ENCODE measurements at places on chromosomes 5 and 9.

- DNase-seq, result no peak
These were observed 55.7 kb downstream of the SH3TC2 start for GRCh38 chr5:149007174-149007573.

GRCh38 chr5:143338658-143339366, 64.7 kb downstream of the NR3C1 start:
- DNase-seq, result no peak

- no peak for DNase-seq
These were observed 159.4 kb downstream of the SEMA6A start for GRCh38 chr5:116415182-116415581.

DNA sequence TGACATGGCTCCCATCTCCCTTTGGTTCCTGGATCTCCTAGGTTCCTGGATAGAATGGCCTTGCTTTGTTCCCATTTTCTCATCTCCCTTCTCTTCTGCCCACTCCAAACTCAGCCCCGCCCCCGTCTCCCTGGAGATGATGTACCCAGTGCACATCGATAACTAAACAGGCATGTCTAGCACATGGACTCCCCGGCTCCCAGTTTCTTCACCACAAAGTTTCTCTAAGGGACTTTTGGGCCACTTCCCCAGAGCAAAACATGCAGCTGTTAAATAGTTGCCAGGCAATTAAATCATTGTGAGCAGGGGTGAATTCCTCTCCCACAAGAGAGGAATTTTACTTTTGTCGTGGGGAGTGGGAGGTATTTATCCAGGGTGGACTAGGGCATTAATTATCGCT, 259.0 kb downstream of the GADD45G start:
- no peak for DNase-seq

- no peak for DNase-seq
These were observed 14.1 kb upstream of the OR2S2 start for GRCh38 chr9:35972093-35972492.

DNA sequence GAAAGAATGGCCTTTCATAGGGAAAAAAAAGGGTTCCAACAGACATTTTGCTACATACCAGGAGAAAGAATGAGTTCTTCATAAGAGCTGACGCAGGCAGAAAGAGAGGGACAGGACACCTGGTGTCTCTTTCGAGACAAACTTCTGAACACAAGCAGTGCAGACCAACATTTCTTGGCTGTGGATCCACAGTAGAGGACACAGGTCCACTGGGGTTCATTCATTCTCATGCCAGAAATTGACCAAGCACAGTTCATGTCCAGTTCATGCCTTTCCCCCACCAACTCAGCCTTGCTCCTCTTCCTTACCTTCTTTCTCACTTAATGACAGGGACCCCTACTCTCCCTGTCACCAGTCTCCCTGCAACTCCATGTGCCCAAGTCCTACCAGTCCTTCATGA, 137.7 kb downstream of the WDR41 start:
- no peak for DNase-seq

DNA sequence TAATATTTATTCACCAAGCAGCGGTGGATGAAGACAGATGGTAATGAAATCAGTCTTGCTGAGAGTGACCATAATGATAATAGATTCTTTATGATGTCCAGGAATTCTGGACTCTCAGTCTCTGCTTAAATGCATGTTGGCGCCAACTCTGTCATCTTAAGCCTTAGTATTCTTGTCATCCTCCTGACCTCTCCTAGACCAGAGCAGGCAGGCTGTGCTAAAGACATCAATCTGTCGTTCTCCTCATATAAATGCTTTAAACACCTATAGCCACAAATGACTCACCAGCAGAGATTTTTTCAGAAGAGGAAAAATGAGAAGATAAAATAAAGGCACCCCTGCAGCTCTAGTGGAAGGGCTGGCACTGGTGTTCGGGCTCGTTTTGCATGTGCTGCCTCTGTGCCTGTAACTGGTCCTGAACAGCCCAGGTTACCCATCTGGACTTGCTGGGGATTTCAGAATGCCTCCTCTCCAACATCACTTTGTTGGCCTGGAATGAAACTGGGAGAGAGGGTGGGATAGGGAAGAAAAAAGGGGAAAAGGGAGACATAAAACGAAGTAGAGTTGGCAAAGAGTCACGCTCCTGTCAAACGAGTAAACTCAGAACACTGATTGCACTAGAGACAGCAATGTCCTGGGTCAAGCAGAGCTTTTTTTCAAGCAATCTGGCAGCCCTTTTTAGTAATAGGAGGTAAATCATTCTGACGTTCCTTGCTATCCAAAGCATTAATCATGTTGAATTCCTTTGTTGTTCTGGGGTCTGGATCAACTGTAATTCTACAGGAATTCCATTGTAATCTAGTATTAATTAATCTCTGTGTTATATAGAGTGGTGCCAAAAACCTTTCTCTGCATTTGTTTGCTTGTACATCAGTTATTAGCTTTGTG, 195.5 kb upstream of the CLINT1 start:
- DNase-seq, result no peak

DNA sequence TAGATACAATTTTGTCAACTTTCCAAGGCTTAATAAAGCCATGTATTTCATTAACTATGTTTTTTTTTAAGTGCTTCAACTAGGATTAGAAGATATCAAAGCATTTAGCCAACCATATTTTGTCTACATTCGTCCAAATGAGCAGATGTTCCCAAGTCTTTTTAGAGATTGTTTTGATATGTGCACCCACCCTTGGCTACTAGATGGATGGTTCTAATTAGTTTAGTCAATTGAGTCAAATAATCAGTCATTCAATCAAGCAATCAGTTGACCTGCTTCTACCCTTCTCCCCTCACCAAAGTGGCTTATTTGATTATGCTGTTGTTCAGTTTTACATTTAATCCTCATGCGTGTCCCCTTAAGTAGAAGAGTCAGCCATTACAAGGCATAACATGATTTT, 319.5 kb upstream of the TNC start:
- no peak for DNase-seq

DNA sequence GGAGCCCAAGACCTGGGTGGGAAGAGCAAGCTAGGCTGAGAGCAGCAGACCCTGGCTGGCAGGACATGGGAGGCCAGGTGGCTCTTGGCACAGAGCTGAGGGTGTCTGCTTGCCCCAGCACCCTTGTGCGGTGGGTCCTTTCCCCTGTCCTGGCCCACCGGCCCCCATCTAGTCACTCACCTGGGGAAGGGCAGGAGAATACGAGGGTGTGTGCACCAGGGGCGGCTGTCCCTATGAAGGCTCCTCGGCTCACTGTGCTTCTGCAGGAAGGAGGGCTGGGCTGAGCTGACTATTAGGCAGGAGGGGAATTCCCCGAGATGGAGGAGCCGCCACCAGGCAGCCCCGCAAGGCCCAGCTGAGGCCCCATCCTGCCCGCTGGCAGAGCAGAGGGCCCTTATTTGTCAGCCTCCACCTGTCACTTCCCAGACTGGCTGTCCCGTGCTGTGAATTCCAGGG, 6.1 kb upstream of the TNIP1 start:
- peak; percentile 27 for DNase-seq

GRCh38 chr9:135275571-135276289, 188.3 kb downstream of the OLFM1 start:
- no peak for DNase-seq

DNA sequence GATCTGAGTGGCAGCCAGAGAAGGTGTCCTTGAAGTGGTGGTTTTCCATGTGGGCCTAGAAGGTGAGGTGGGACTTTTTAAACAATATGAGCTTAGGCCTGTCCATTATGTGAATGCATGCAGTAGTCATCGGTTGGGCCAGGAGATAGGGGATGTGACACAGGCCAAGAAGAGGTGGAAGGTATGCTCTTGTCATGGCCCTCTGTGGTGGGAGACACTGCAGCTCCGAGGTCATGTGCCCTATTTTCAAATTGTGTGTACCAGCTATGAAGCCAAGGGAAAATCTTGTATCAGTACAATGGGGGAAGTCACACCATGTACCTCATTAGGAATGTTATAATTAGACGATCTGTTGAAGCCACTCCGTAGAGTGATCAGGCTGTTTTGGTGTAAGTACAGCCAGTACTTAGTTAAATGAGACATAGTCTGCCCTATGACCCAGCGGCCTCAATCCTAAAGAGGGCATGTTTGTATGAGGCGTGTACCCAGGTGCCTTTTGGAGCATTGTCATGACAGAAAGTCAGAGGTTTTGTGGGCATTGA, 280.1 kb downstream of the MAST4 start:
- DNase-seq, result no peak

DNA sequence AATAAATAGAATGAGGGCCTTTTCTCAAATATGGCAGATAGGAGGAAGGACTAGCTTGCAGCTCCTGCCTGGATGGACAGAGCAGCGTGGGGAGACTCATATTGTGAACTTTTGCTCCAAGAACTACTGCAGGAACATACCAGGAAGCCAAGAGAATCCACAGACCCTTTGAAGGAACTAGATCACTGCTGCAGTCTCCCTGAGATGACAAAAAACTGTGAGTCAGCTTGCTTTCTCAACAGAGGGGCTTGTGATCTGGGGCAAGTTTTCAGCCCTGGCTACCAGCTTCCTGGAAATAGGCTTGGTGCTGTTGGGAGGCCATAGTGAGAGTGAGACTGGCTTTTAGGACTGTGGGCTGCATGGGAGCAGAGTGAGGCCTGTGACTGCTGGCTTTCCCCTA, 170.6 kb upstream of the TRIM32 start:
- no peak for DNase-seq

GRCh38 chr5:66660396-66660795, 64.2 kb downstream of the MAST4 start:
- no peak for DNase-seq

DNA sequence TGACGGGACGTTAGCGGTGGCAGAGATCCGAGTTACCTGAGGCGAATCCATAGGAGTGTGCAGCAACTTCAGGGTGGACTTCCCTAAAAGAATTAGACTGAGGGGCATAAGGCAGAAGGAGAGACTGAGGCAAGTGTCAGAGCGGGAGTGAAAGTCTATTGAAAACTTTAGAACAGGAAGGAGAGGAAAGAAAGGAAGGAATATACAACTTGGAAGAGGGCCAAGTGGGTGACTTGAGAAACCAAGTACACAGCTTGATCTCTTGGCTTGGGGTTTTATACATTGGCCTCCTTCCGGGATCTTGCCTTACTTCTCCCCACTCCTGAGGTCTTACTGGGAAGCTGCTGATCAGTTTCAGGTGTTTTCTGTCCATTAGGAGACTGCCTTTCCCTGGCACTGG, 84.9 kb downstream of the SNX18 start:
- DNase-seq, result no peak

GRCh38 chr9:38415856-38416255, 8.4 kb downstream of the IGFBPL1 start:
- no peak for DNase-seq

- DNase-seq, result no peak
These were observed 28.7 kb upstream of the SNX24 start for GRCh38 chr5:122816756-122817155.

GRCh38 chr9:73219985-73220626, 68.4 kb downstream of the ANXA1 start:
- peak; percentile 16 for DNase-seq

DNA sequence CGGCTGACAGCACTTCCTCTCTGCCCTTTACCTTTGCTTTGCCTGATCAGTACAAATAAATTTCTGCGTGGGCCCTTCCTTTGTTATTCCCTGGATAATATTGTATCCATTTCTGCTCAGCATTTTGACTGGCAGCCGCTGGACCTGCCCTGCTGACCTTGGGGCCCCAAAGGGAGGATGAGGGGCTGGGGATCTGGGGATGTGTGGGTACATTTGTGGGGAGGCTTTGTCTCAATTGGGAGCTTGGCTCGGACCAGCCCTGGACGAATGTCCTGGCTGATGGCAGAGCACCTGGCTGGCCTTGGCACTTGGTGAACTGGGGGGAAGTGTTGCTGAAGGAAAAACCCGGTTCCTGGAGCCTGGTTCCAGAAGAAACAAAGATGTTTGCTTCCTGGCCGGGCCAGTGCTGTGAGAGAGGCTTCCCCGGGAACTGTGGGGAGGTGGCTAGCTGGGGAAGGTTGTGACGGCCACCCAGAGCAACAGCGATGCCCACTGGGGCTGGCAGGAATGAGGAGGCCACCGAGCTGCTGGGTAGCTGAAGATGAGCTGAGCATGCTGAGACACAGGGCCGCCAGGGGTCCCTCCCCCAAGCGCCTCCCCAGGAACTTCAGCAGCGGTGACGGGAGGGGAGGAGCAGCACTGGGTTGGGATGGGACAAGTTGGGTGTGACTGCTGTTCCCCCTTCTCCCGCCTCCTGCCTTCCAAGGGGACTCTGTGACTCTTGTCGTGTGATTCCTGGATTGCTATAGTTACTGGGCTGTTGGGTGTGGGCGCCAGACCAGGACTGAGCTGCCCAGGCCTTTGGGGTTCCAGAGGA, 8.4 kb downstream of the LMX1B start:
- no peak for DNase-seq

DNA sequence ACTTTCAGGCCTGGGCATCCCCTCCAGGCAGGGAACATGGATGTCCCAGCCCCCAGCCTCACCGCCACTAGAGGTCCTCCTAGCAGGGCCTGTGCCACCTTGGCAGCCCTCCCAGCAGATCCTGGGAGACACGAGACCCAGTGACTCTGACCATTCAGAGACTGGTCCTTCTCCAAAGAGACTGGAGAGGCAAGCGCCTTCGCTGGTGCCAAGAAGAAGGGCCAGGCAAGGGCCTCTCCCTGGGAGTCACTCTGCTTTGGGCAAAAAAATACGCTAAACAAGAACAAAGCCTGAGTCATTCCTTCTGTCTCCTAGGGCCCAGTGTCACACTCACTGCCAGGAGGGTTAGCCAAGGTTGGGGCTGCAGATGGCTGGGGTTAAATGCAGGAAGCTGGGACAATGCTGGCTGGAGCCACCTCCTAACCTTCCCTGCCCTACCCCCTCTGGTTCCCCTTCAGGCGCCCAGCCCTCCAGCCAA, 35.3 kb upstream of the SMIM23 start:
- no peak for DNase-seq

DNA sequence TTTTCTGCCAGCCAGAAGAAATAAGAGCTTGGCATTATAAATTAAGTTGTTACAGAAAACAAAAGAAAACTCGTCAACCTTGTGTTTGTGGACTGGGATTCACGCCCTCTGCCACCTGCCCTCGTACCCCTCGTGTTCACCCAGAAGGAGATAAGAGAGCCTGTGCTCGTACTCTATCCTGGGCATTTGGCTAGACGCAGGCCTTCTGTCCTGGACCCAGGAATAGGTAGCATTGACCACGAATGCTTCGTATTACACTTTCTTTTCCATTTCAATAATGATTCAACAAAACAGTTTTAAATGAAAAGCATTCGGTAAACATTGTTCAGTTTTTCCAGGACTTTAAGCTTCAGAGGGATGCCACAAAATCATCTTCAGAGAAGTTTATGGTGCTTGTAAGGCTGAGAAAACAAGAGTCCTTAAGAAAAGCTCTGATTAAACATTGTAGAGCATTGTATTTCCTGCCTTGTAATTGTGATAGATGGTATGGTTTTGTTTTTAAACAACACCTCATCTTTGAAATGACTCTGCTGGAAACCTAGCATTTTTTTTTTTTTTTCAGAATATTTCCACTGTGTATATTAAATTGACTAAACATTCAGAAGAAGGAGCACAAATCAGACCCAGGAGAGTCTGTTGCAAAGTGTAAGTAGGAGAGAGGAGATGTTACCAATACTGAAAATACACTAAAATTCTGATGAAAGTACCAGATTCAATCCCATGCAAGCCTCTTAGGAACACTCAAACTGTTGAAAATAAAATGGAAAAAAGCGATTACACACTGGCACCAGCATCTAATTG, 27.6 kb downstream of the MTX3 start:
- DNase-seq, result no peak
